ENCODE measurements at places on chromosomes 13 and 19.

- DNase-seq = no peak
These were observed 506.2 kb downstream of the GPC5 start for GRCh38 chr13:91904597-91904996.

DNA sequence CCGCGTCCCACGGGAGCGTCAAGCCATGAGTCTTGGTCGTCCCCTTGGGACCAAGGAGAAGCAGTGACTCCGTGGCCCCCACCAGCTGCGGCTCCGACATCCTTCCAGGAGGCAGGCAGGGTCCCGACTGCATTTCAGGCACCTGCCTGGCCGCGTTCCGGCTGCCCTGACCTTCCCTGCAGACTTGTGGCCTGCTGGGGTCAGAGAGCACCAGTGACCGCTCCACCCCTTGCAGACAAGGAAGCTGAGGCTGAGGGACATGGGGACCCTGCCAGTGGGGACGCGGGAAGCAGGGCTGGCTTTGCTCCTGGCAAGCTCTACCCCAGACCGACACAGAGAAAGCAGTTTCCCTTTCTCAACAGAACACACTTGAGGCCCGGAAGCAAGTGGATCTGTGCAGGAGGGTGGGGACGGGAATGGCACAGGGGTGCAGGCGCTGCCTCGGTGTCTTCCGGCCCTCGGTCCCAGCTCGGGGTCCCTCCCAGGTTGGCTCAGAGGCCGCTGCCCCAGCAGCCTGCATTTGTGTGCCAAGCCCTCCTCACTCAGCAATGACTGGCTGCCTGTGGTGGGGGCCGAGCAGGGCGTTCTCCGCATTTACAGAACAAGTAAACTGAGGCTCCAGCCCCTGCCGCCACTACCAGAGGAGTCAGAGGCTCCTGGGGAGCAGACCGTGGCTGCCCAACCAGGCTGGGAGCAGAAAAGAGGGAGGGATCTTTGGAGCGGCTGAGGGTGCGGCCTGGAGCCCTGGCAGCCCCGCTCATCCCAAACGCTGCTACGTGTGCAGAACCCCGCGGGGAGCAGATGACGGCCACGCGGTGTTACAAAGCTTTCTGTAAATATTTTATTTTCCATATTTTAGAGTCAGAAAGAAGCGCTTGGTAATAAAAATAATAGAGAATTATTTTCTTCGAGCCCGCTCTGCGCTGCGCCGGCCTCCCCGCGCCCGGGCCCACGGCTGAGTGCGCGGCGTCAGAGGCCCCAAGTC is 43.9 kb downstream of the GAS6 start:
- DNase-seq = no peak

DNA sequence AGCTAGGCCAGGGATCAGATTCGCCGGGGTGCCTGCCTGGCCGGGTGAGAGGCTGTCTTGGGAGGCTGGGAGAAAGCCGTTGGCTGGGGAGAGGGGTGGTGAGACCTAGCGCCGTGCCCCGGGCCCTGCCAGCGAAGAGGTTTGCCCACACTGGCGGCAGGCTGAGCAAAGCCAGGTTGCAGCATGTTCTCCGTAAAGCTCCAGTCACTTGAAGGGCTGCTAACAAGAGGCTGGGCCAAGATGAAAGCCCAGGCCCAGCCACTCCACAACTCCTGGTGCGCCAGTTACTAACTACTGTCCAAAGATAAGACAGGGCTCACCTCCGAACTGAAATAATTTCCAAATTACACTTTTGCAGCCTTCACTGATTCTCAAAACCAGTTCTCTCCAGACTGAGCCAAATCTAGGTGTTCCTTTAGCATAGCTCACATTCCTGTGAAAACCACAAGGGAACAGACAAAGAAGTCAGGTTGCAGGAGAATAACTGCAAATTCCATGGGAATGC is 16.3 kb downstream of the ELAVL1 start:
- no peak for DNase-seq

DNA sequence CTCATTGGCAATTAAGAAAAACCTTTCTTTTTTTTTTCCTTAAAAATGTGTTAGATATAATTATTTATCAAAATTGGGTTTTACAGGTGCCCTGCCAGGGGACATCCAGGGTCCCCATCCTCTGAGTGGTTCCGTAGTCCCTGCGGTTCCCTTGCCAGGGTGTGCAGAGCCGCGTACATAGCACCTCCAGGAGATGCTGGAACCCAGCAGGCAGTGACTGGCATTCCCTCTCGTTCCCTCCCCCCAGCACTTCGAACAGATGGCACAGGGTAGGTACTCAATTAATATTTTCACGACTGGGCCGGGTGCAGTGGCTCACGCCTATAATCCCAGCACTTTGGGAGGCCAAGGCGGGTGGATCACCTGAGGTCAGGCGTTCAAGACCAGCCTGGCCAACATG is 82.0 kb downstream of the COL4A1 start:
- no peak for DNase-seq

Data from inflammatory macrophage treated with lipopolysaccharide for 4 hours (primary cell).